Purkinje cell (primary cell): ENCODE measurements at places on chromosomes 7 and 10. TPM values are rescaled to one million over a fixed set of nuclear protein-coding genes. Genes with fewer than 3 reads are reported as not detected.

DLG5 gene
- polyA plus RNA-seq: 0.12 TPM in 1 of 2 replicates, not detected in the other

PLAC9 gene
- 2.4 TPM in 1 of 2 replicates, not detected in the other for polyA plus RNA-seq

UPK3B gene
- not detected in 2 replicates for polyA plus RNA-seq

IFIT3 gene
- 10.5 and 16.0 TPM in 2 replicates for polyA plus RNA-seq

CPVL gene
- polyA plus RNA-seq: not detected in 2 replicates

SLC39A12 gene
- 0.58 TPM in 1 of 2 replicates, not detected in the other for polyA plus RNA-seq

WASHC2C gene
- polyA plus RNA-seq: 244 and 299 TPM in 2 replicates

CARD11 gene
- polyA plus RNA-seq: not detected in 2 replicates

WNT8B gene
- not detected in 2 replicates for polyA plus RNA-seq

AOC1 gene
- not detected in 2 replicates for polyA plus RNA-seq

TFEC gene
- not detected in 2 replicates for polyA plus RNA-seq

TAS2R3 gene
- polyA plus RNA-seq: not detected in 2 replicates

TMEM176B gene
- 2.5 TPM in 1 of 2 replicates, not detected in the other for polyA plus RNA-seq

MKLN1 gene
- 25.8 and 29.3 TPM in 2 replicates for polyA plus RNA-seq

CPA4 gene
- not detected in 2 replicates for polyA plus RNA-seq

CTAGE6 gene
- polyA plus RNA-seq: not detected in 2 replicates

MKX gene
- 0.98 and 4.2 TPM in 2 replicates for polyA plus RNA-seq

SPDYE16 gene
- polyA plus RNA-seq: 0.38 and 0.51 TPM in 2 replicates

COL17A1 gene
- polyA plus RNA-seq: not detected in 2 replicates

HOXA11 gene
- polyA plus RNA-seq: not detected in 2 replicates

ATAD1 gene
- 120 and 130 TPM in 2 replicates for polyA plus RNA-seq

MYL7 gene
- polyA plus RNA-seq: 2.4 TPM in 1 of 2 replicates, not detected in the other

VIPR2 gene
- polyA plus RNA-seq: not detected in 2 replicates

HACD1 gene
- polyA plus RNA-seq: 3.2 and 5.2 TPM in 2 replicates

TNKS2 gene
- 26.2 and 29.1 TPM in 2 replicates for polyA plus RNA-seq

TMEM213 gene
- not detected in 2 replicates for polyA plus RNA-seq

PDE6C gene
- 0.09 TPM in 1 of 2 replicates, not detected in the other for polyA plus RNA-seq
